ENCODE measurements at places on chromosomes 11 and 22.

DNA sequence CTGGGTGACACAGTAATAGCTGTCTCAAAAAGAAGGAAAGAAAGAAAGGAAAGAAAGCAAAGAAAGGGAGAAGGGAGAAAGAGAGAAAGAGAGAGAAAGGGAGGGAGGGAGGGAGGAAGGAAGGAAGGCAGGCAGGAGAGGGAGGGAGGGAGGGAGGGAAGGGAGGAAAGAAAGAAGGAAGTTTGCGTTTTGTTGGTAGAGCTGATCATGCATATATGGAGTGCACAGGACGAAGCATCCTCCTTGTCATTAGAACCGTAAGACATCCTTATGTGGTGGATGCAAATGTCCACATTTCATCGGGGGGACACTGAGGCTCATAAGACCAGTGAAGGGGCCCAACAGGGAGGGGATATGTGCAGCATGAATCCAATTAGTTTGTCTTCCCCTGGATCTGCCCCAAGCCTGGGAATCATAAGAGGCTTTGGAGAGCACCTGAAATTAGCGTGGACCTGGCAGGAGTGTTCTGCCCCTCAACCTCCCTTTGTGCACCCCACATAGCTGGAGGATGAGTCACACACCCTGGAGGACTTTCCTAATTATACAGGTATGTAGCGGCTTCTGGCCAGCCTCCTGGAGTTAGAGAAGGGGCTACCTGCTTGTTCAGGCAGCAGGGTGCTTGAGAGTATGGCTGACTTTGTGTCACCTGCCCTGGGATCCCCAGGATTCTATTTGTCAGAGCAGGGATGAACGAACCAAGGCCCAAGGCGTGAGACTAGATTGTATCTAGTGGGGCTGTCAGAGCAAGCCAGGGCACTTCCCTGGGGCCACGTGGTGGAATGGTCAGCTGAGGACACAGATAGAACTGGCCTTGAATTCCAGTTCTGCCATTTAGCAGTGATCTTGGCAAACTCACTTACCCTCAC, 119.7 kb upstream of the CD82 start:
- no peak for DNase-seq

- no peak for DNase-seq
These were observed 175.1 kb downstream of the SWAP70 start for GRCh38 chr11:9838961-9839360.

GRCh38 chr22:19807161-19807913, 46.8 kb downstream of the TBX1 start:
- DNase-seq, result no peak

- no peak for DNase-seq
These were observed 3.5 kb upstream of the OR5AN1 start for GRCh38 chr11:59355226-59355625.

DNA sequence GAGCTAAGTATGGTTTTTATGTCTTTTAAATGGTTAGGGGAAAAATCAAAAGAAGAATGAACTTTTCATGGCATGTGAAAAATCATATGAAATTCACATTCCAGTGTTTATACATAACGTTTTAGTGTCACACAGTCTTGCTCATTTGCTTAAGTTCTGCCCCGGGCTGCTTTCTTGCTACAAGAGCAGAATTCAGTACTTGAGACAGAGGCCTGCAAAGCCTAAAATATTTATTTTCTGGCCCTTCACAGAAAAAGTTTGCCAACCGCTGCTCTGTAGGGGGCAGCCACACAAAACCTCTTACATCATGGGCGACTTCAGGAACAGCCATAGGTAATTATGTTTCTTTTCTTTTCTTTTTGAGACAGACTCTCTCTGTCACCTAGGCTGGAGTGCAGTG, 1.0 kb upstream of the ATG2A start:
- DNase-seq, result no peak

Measured in DMS 273 treated with DMSO at 0.1 percent for 48 hours (cell line).